ENCODE measurements at places on chromosomes 1 and 21.

- DNase-seq = no peak
These were observed 98.2 kb downstream of the DMRTB1 start for GRCh38 chr1:53557369-53557768.

GRCh38 chr21:26506956-26507355, 66.1 kb downstream of the CYYR1 start:
- DNase-seq = no peak

DNA sequence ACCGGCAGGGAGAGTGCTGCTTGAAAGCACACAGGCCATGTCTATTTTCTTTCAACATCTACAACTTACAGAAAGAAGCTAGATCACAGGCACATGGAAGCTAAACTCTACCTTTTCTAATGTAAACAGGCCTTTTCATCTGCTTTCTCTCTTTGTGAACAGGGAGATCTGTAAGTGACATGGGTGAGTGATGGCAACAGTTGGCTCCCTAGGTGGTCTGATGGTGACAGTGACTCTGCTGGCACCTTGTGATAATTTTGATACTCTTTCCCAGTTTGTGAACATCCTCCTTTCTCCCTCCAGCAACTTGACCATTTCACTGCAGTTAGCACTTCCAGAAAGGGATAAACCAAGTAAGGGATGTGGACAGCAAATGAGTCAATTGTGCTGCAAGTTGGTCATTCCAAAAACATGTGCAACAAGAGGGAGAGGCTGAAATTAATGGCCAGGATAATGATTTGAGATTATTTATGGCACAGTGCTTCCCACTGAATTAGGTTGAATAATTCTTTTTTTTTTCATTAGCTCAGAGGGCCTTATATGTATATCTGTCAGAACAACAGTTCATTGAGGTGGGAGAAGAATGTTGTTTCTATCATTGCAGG, 89.5 kb downstream of the XCL2 start:
- no peak for DNase-seq

- DNase-seq = no peak
These were observed 73.4 kb downstream of the SH3BGR start for GRCh38 chr21:39525129-39525528.

DNA sequence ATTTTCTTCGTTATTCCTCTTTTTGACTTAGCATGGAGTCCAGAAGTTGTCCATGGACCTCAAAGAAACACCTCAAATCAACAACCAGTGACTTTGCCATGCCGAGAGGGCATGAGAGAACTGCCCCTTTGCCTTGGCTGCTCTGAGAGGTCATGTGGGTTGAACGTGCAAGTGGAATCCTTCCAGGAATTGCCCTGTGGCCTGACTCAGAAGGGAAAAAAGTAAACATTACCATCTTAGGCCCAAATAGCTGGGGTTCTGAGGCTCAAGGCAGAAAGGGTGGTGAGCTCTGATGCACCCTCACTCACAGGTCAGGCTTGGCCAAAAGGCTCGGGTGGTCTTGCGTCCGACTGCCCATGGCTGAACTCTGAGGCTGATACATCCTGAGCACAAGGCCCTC, 15.1 kb downstream of the STUM start:
- no peak for DNase-seq

- DNase-seq = no peak
These were observed 48.9 kb downstream of the SLC66A1 start for GRCh38 chr1:19360843-19361610.

DNA sequence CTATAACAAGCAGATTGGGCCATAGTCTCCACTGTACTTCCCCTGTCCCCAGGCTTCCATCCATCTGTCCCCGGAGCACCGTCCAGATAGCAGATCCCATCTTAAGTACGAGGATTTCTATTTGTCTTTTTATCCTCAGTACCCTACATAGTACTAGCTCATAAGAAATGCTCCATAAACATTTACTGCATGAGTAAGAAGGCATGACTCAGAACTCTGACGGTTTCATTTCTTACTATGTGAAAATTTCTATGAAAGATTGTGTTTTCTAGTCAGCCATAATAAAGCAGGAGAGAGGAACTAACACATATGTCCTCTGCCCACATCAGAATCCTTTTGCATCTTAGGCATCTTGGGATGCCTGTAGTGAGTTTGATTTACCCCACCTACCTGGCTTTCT, 49.5 kb downstream of the CHD1L start:
- DNase-seq = no peak

GRCh38 chr1:65882076-65882475, 89.4 kb downstream of the PDE4B start:
- no peak for DNase-seq

GRCh38 chr1:228093050-228093906, 9.8 kb downstream of the C1orf35 start:
- no peak for DNase-seq

DNA sequence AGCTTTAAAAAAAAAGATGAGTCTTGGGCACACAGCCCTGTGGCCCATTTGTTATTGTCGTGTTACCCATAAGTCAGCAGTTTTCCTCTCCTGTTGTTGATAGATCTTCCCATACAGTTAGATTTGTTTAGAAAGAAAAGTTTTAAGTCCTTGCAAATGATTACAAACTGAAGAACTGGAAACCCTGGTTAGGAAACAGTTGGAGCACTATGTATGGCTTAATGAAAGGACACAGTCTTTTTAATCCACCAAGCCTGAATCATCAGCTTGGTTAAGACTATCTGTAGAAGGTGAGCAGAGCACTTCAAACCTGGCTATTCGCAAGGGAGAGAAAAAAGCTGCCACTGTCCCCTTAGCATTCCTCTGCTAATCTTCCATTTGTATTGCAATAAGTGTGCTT, 241.0 kb downstream of the DISC1 start:
- no peak for DNase-seq

- DNase-seq = no peak
These were observed 401.8 kb downstream of the SRGAP2C start for GRCh38 chr1:121586369-121587229.

GRCh38 chr1:65538086-65538485, 117.6 kb downstream of the LEPR start:
- no peak for DNase-seq

DNA sequence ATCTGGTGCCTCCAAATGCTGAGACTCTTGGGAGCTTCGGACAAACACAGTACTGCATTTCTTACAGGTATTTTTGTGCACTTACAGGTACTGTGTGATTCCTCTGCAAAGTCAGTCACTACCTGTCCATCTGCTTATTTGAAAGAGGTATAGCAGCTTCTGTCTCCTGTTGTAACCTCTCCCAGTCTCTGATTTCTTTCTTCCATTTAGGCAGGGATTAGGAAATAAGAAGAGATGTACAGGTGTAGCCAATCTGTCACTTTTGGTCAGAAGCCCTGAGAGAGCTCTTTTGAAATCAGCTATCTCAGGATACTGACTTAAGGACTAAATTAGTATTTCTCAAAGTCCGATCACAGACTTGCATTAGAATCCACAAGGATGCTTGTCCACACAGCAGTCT, 54.0 kb downstream of the AKT3 start:
- no peak for DNase-seq

DNA sequence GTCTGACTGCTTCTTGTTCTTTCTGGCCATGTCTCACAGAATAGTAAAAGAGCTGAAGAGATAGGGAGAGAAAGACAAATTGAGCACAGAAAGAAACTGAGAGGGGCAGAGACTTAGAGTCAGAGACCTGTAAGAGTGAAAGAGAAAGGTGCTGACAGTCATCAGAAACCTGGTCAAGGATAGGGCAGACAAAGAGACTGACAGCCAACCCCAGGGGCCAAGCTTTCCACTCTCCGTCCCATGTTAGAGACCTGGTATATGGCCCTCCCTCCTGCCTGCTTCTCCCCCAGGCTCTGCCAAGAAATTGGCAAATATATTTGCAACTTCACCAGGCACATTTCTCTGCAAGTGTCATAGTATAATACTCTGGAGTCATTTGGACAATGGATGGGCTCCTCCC, 64.6 kb downstream of the RHBG start:
- no peak for DNase-seq

DNA sequence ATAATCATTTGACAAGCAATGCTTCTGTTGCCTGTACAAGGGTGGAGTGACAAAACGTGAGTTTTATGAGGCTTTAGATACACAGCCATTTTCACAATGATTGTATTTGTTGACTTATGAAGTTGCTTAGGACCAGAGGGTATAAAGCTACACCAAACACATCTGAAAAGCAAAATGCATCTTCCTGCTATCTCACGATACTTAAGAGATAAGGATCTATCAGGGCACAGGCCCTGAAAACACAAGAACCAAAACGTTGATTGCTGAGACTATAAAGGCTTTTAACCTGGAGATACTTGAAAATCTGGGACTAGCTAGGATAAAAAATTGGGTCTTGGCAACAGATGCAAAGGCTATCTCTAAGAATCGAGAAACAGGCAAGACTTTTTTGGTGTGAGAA, 115.7 kb downstream of the SLC5A9 start:
- no peak for DNase-seq

DNA sequence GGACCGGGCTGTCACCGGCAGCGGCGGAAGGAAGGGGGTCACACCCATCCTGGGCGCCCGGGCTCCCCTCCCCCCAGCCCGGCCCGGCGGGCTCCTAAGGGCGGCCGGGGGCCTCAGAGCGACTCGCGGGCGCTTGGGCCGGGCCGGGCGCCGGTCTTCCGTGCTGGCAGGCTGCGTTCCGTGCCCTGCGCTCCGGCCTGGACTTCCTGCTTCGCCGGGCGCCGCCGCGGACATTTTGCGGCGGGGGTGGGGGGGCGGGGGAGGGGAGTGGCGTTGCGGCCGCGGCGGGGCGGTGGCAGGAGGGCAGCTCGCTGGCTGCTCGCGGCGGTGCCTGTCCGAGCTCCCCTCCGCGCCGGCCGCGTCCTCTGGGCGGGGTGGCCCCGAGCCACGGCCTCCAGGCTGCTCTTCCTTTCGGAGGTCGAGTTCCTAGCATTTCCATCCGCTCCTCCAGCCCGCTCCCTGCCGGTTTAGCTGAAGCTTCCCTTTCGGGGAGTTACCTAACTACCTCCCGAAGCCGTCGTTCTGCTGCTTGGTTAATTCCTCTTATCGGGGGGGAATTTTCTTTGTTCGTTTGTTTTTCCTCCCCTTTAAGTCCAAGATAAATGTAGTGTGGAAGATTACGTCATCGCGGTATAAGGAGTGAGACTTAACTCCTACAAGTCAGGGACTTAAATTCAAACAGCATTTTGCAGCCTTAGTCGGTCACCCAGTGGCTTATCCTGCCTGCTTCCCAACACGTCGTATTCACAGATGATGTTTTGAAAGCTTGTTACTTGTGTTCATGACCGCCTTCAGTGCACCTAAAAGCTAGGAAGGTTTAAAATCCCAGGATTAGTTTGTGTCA, 730 bp downstream of the CDC42 start:
- no peak for DNase-seq

GRCh38 chr21:21688889-21689288, 690.7 kb downstream of the NCAM2 start:
- DNase-seq = no peak

- DNase-seq = no peak
These were observed 633.3 kb downstream of the LMO4 start for GRCh38 chr1:87961992-87962391.

- no peak for DNase-seq
These were observed 4.8 kb downstream of the CTH start for GRCh38 chr1:70415882-70416281.

DNA sequence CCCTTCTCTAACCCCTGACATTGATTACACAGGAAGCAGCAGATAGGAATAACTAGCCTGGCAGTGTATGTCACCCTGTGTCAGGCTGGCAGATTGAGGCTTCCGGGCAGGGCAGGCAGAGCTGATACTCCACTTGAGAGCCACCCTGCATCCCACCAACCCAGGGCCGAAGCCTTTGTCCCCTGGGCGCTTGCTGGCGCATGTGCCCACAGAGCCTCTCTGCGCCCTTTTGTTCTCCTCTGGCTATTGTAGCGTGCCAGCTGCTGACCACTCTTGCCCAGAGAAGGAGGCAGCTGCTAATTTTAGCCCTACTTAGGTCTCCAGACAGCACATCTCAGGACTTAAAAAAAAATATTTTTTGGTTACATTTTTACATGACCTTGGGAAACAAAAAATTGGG, 304.9 kb downstream of the HHAT start:
- no peak for DNase-seq

- no peak for DNase-seq
These were observed 46.3 kb upstream of the TMPRSS15 start for GRCh38 chr21:18449605-18450550.

GRCh38 chr1:200423235-200423634, 13.4 kb upstream of the ZNF281 start:
- DNase-seq = no peak
